Uterus (tissue), 4 donors: ENCODE measurements at places on chromosomes 2 and 18. TPM values are rescaled to one million over a fixed set of nuclear protein-coding genes. Genes with fewer than 3 reads are reported as not detected.

- H3K4me3 ChIP-seq = no peak overlapping the region
- H3K36me3 ChIP-seq = no peaks in the 10 kb centered on the region
- H3K27ac ChIP-seq = peak overlapping the region; percentile 66
- H3K27me3 ChIP-seq = no peaks in the 10 kb centered on the region
These were observed 37.2 kb downstream of the ITGA6 start for GRCh38 chr2:172464400-172465129.

- DNase-seq = no peak
- H3K4me3 ChIP-seq = no peak overlapping the region
- H3K27ac ChIP-seq = no peak overlapping the region
These were observed 158.3 kb downstream of the DNAH6 start for GRCh38 chr2:84674586-84674985.

RUFY4 gene
- total RNA-seq = not detected

AQP4 gene
- total RNA-seq = 1.1 TPM
